Spleen (tissue), 13 donors: ENCODE measurements at places on chromosomes 4 and X.

- no peak for DNase-seq
These were observed 18.9 kb downstream of the HELQ start for GRCh38 chr4:83436680-83437079.

DNA sequence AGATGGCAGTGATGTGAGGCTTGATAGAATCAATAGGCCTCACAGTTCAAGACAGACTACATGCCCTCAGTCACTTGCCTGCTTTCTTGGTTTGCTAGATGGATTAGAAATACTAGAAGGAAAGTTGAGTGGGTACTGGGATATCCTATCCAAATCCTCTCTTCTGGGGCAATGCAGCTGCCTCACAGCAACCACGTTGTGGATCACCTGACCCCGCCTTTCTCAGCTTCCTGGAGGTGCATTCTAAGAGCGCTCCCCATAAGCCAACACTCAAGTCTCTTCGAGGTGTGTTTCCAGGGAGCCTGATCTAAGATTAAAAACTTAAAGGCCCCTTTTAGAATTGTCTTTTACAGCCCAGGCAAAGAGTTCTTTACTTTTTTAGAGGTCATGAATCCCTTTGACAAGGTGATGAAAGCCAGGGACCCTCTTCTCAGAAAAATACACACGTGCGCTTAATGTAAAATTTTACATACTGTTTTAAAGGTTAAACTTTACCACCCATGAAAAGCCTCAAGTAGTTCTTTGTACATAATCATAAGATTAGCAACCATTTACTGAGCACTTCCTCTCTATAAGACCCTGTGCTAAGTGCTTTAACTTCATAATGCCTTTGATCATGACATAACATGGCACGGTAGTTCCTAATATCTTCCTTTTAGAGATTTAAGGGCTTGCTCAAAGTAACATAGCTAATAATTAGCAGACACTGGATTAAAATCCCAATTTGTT lies 840 bp upstream of the RPL34 start:
- DNase-seq: no peak

DNA sequence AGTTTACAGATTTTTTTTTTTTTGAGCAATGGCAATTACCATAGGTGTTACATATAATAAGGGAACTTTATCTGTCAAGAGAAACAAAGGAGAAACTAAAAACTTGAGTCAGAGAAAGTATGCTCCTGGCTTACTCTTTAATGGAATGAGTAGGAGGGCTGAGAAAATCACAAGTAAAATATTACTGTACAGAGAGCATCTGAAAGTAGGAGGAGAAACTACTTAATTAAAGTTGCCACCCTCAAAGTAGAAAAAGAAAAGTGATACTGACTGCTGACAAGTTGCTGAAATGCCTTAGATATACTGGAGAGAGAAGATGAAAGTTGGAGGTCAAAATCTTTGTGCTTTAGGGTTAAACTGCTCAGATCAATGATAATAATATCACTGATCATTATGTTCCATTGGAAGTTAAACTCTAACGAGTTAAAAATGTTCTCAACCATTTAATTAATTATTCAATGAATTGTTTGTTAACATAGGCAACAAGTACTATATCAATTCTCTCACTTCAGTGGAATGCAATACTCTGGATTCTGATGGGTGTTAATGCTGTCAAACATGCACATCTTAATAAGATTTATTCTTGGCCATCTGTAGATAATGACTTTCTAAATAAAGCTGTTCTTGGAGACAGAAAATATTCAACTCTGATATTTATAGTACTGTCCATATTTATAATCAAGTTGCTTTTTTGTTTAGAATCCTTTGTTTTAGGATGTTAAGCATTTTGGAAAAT lies 61.2 kb upstream of the CAMK2D start:
- no peak for DNase-seq

DNA sequence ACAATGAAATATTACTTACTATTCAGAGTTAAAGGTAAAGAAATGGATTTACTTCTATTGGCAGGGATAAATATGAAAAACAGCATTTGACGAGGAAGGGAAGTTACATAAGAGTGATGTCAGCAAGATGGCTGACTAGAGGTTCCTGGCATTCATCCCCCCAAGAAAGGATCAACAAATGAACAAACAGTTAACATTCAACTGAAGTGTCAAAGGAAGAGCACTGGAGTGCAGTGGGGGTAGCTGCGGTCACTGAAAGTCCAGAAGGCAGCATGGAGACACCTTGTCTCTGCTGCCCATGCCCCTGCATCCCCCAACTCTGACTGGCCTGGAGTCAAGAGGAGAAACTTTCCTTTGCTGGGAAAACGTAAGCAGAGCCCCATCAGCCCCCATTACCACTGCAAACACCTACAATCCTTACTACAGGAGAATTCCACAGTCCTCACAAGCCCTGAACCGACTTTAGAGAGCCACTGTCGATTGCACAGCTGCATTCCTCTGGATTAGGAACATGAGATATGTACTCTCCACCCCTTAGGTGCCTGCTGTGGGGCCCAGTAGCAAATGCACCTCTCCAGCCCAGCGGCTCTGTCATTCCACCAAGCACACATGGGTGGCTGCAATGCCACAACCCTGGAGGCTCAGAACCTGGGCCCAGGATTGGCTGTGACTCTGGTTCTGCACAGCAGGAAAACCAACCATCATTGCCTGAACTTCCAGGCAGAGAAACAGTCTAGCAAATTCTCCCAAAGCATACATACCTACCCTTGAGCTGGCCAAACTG lies 79.5 kb downstream of the CBR4 start:
- DNase-seq: no peak

DNA sequence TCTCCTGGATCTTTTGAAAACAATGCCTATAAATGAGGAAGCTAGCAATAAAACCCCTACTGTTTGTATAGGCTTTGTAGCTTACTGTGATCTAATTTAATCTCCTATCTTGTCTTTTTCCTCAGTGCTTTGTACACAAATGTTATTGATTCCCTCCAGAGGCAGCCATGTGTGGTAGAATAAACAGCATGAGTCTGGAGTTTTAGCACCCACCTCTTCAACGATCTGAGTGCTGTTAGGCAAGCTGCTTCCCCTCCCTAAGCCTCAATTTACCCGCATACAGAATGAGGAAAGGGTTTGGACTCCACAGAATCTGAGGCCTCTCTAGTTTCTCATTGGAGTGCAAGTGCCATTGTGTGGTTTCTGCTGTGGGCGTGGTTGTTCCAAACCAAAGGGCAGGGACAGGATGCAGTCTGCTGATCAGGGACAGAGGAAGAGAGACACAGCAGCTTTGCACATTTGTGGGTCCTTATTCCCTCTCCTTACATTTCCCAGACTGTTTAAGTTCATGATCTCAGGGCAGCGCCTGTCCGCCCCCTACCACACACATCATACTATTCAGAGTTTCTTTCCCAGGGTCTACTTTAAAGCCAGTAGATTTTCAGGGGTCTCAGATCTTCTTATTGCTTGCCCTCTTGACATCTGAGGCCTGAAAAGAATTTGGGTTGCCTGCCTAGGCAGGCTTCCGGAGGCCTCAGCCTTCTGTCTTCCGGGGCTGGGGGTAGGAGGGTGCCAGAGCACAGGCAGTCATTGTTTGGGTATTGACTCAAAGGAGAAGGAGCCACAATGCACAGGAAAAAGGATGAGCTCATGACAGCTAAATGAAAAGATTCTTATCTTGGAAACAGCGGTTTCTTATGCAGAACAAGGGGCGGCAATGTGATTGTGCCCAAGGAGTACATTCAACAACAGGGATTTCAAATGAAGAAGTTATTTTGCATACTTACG lies 114.9 kb upstream of the TEX13D start:
- peak; percentile 82 for DNase-seq

GRCh38 chrX:123310112-123310511 lies 126.0 kb downstream of the GRIA3 start:
- DNase-seq: no peak

GRCh38 chr4:176492646-176493302 lies 173.0 kb downstream of the SPCS3 start:
- no peak for DNase-seq

DNA sequence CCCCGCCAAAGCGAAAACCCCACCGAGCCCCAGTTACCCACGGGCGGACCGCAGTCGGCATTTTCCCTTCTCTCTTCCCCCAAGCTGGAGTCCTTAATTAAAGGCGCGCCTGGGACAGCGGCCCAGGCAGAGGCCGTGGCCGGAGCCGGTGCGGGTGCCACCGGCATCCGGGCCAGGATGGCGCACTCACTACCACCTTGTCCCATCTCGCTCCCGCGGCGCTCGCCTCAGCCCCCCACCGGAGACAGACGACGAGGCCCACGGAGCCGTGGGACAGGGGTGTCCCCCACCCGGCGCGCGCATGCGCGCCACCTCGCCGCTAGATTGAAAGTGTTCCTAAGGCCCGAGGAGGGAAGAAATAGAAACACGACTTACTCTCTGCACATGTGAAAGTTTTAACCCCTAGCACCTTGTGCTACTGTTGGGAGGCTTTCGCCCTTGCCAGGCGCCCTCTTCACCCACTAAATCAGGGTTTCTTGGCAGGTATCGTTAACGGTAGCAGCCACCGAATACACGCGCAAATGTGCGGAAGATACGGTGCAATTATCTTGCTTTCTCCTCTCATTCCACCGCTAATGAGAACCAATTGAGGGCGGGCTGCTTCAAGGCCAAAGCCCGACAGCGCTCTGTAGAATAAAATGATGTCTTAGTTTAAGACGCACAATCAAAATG lies 64.3 kb upstream of the CCDC160 start:
- peak; percentile 84 for DNase-seq

GRCh38 chr4:123676890-123677229 lies 280.3 kb downstream of the SPRY1 start:
- DNase-seq: no peak

- no peak for DNase-seq
These were observed 24.5 kb downstream of the RUFY3 start for GRCh38 chr4:70746179-70746839.

DNA sequence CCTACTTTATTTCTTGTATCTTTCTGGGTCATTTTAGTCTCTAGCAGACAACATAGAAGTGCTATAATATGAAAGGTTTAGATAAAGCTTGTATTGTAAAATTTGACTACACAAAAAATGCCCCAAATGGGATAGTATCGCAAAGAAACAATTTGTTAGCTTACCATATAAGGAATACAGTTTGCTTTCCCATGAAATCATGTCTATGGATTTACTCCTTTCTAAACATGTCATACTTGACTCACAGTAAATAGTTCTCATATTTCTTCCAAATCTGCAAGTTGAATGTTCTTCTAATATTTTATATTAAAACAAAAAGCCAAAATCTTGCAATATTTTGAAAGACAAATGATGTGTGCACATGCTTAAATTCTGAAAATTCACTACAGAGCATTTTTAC lies 103.9 kb downstream of the PPA2 start:
- DNase-seq: no peak

GRCh38 chr4:48341776-48342605 lies 662 bp downstream of the SLAIN2 start:
- peak; percentile 95 for DNase-seq

GRCh38 chrX:107448998-107449835 lies at the start of gene FRMPD3:
Gene FRMPD3, plus strand, starts transcription at chrX:107449652. Its CDS starts 76,937 bp downstream, at chrX:107526589.
- DNase-seq: no peak

DNA sequence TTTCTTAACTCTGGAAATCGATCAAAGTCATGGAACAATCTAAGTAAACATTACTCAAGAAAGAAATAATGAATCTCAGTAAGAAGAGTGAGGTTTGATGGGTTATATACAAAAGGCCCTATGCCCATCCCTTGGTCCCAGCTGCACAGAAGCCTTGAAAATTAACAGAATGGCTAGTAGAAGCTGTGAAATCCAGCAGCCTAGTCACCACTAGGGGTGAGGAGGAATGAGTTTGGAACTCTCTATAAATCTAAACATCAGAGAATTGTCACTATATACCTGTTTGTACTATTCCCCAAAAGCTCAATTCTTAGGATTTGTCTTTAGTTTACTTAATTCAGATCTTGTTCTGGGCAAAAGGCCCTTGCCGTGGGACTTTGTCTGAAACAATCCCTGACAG lies 313.9 kb upstream of the GRID2 start:
- DNase-seq: no peak

- DNase-seq: no peak
These were observed 44.6 kb downstream of the PALLD start for GRCh38 chr4:168541266-168541953.

DNA sequence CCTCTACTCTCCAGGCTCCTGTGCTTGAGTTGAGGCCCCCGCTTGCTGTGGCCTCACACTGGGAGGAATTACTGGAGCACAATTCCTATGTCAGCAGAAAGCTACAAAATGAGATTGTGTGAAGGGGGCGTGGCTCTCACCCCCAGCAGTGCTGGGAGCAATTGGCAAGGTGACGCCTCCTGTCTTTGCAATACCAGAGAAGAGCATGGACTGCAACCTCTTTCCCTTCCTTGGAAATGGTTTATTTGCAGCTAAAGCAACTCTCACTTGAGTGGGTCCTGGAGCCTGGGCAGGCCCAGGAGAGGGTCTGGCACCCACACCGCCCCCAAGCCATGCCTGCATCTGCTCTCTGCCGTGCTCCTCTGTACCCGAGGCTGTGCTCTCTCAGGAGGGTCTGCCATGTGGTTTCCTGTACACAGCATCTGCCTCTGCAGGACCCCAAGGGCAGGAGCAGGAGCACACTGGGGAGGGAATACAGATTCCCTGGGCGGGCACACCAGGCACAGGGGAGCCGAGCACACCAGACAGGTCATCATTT lies 32.9 kb upstream of the HGFAC start:
- peak; percentile 45 for DNase-seq

DNA sequence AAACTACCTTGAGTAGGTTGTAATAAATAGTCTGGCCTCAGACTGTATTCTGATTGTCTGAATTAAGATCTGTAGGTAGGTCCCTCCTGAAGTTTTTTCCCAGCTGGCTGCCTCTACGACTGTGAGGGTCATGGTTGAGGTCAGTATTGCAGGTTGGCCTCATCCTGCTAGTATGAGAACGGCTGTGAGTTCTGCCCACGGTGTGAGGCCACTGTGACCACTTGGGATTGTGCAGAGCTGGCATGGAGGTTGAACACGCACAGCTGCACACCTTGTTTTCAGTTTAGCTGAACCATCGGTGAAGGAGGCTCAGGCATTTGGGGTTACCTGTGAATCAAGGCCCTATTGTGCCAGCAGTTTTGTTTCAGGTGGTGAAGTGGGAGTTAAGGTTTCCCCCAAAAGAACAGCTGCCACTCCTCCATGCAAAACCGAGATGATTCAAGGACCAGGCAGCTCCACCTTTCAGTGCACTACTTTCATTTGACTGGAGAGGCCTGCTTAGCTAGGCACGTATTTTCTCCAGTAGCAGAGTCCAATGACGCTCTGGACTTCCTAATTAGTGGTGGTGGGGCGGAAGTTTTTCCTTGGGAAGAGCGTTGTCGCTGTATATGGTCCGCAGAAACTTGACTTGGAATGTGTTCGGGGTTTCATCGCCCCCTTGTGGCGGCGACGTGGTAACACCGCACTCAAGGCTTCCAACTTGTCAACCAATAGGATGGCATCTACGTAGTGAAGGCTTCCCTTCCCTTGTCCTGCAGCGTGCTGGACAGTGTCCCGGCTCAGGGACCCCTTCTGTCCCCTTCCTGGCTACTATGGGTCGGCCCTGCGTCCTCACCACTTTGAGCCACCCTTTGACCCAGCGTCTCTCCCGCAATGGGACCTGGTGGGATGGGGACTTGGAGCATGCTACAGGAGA lies 13.8 kb downstream of the CMC4 start:
- DNase-seq: peak; percentile 85

DNA sequence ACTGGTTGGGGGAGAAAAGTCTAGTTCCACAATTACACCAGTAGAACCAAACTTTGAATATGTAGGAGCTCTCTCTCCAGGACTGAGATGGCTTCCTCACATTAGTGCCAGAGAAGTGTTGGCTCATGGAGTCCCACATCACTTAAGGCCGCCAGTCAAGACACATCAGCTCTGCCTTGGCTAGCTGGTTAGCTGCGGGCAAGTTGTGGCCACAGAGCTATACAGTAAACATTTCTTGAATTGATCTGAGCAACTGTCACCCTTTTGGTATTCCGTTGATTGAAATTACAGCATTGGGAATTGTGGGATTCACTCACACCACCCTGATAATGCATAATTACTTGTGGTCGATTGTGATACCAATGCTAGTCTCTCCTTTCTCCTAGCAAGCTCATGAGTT lies 76.2 kb downstream of the LNX1 start:
- no peak for DNase-seq
